Right ventricle myocardium inferior (tissue), 1 donor: ENCODE measurements at places on chromosomes 7 and 10.

GRCh38 chr10:12180221-12180974 lies 15.3 kb downstream of the NUDT5 start:
- DNase-seq = no peak

- no peak for DNase-seq
These were observed 737 bp upstream of the NUB1 start for GRCh38 chr7:151340794-151341356.

DNA sequence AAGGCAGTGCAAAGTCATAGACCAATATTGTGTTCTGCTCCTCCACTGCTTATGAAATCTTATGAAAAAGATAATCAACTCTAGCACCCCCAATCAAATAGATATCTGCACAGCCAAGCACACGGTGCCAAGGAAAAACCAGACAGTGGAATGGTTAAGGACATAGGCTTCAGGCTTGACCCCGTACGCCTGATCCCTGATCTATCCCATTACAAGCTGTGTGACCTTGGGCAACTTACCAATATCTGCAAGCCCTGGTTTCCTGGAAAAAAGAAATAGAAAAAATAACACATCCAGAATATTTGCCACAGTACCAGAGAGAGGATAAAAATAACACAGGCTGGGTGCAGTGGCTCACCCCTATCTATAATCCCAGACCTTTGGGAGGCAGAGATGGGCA lies 56.9 kb downstream of the GRB10 start:
- no peak for DNase-seq

DNA sequence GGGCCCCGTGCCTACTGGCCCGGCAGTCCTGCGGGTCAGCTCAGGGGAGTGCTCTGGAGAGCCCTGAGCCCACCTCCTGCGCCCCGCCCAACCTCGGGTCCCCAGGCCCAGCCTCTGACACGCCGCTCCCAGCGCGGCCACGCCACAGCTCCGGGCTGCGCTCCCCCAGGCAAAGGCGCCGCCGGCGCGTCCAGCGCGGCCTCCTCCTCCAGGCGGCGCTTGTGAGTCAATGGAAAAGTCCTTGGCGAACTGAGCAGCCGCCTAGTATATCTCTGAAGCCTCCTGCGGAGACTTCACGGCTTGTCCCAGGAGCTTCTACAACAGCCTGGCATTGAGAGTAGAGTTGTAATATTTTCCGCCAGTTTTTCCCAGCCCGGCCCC lies 29.5 kb upstream of the BMS1 start:
- peak; percentile 84 for DNase-seq

DNA sequence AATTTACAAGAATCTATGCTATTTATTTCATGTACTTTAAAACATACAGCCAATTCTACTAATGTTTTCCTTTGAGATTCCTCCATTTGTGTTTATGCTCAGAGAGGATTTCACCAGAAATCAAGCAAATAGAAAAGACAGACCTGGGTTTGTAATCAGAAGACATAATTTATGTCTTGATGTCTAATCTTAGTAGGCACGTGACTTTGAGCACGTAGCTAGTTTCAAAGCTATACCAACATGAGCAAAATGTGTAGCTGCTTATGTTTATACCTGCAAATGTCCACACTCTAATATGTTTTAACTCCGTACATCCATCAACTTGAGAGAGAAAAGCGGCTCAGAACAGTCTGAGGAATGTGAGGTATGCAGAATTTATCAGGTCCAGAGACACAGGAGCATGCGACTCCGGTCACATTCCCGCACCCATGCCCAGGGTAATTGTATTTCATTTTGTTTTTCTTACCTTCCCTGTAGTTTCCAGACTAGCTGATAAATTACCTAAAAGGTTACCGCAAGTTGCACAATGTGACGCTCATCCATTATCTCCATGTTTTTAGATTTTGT lies 40.0 kb downstream of the SVOPL start:
- DNase-seq = no peak

- DNase-seq = no peak
These were observed 161.7 kb upstream of the BMPER start for GRCh38 chr7:33743594-33743993.

DNA sequence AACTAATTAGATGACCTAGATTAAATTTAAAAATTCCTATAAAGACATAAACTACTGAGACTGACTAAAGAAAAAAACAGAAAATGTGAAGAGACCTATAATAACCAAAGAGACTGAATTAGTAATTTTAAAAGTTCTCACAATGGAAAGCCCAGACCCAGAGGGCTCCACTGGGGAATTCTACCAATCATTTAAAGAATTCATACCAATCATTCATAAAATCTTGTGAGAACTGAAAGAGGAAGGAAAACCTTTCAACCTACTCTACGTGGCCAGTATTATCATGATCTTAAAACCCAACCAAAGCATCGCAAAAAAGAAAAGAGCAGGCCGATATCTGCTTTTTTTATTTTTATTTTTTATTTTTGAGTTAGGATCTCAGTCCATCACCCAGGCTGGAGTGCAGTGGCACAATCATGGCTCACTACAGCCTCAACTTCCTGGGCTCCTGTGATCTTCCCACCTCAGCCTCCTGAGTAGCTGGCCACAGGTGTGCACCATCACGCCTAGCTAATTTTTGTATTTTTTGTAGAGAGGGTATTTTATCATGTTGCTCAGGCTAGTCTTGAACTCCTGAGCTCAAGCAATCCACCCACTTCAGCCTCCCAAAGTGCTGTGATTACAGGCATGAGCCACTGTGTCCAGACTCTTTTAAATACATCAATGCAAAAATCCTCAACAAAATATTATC lies 48.6 kb downstream of the DGKI start:
- no peak for DNase-seq
